ENCODE measurements at places on chromosomes 7 and 10. TPM values are rescaled to one million over a fixed set of nuclear protein-coding genes. Genes with fewer than 3 reads are reported as not detected.

DNA sequence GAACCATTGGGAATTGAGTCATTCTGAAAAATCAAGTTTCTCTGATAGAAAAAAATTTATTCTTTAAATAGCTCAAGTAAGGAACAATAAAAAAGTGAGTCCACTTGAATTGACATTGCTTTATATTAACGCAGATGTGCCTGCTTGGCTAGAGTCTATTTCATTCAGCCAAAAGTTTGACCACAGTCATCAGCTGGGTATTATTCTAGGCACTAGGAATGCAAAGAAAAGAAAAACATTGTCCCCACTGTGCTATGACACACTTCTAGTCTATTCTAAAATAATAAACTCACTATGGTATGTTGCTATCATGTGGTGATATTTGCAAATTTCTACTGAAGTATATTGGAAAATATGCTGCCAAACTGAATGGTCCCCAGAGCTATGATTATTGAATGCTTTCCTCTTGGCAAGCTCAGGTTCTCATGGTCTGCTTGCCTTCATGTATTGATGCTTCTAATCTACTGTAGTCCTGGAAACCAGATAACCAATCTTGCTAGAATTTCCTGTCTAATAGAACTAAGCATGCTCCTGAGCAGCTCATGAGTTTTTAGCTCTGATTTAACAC, 8.3 kb downstream of the SFRP4 start:
- DNase-seq = no peak

ADAMTS14 gene
- 1.7 TPM for polyA plus RNA-seq

DNA sequence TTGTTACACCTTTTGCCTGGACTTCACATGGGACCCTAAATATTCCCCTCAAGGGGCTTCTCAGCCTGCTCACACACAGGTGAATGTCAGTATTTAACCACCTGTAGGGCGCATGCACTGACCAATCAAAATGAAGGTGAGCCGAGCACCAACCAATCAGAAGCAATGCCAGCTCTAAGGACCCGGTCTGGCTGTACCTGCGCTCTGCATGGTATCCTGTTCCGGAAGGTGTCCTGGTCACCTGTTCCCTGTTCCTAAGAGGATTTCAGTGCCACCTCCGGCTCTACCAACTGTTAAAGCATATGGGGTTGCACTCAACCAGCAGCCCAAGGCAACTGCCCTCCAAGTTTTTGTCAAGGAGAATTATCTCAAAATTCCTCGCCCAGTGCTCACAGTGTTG, 18.4 kb upstream of the CALN1 start:
- no peak for DNase-seq

DNA sequence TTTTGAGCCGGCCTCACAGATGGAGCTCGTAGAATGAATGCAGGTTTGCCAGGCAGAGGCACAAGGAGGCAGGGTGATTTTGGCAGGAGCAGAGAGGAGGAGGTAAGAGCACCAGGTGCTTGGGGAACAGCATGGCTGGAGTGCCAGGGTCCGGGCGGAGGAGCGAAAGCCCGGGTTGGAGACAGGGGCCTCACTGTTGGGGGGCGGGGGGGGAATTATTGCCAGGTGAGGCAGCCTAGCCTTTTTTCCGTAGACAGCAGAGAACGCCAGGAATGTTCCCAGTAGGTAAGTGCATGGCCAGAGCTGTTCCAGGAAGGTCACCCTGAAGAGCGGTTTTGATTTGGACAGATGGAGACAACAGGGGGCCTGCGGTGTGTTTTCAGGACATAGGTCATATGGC, 9.5 kb downstream of the SRRM3 start:
- no peak for DNase-seq

ZP3 gene
- polyA plus RNA-seq = 34.4 TPM

BCL7B gene
- 66.4 TPM for polyA plus RNA-seq

ALOX5 gene
- polyA plus RNA-seq = 1.2 TPM

- no peak for DNase-seq
Measured at GRCh38 chr7:70582927-70583895, 548.7 kb upstream of the GALNT17 start.

GRCh38 chr7:20293336-20293735, 37.4 kb upstream of the ITGB8 start:
- DNase-seq = no peak

DNA sequence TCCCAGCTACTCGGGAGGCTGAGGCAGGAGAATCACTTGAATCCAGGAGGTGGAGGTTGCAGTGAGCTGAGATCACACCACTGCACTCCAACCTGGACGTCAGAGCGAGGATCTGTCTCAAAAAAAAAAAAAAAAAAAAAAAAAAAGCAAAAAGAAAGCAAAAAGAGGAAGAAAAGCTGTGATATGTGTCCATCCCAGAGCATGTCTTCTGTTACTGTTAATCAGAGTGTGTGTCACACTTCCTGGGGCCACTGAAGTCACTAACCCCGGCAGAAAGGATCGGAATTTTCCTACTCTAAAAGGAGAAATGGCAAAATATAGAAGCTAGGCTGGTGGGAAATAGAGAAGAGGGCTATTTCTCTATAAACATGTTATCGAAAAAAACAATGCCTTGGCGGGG, 11.9 kb downstream of the PIK3AP1 start:
- no peak for DNase-seq

SFMBT2 gene
- polyA plus RNA-seq = 2.3 TPM

CDNF gene
- polyA plus RNA-seq = 2.4 TPM

GRCh38 chr10:20630092-20630643, 266.9 kb downstream of the NEBL start:
- DNase-seq = no peak

TDRD1 gene
- not detected for polyA plus RNA-seq
